Uterine smooth muscle cell (primary cell): ENCODE measurements at places on chromosomes 11 and 22. TPM values are rescaled to one million over a fixed set of nuclear protein-coding genes. Genes with fewer than 3 reads are reported as not detected.

ASCL2 gene
- not detected in 2 replicates for total RNA-seq

SLC22A9 gene
- not detected in 2 replicates for total RNA-seq

OR8D1 gene
- total RNA-seq, result under 0.01 TPM in 1 of 2 replicates, not detected in the other

NCAM1 gene
- 32.4 and 35.1 TPM in 2 replicates for total RNA-seq

RTN4RL2 gene
- total RNA-seq, result under 0.01 and 0.25 TPM in 2 replicates

HEPN1 gene
- total RNA-seq, result not detected in 2 replicates

ETS1 gene
- total RNA-seq, result 51.9 and 98.3 TPM in 2 replicates

BTG4 gene
- not detected in 2 replicates for total RNA-seq

POU2AF2 gene
- not detected in 2 replicates for total RNA-seq

TRIM66 gene
- 5.9 and 7.5 TPM in 2 replicates for total RNA-seq

HTATIP2 gene
- 25.2 and 43.4 TPM in 2 replicates for total RNA-seq

DEUP1 gene
- under 0.01 and 0.33 TPM in 2 replicates for total RNA-seq

APOL5 gene
- total RNA-seq, result not detected in 2 replicates

PHOX2A gene
- not detected in 2 replicates for total RNA-seq

BATF2 gene
- 0.50 and 0.77 TPM in 2 replicates for total RNA-seq
